ENCODE measurements at places on chromosomes 16 and 17. TPM values are rescaled to one million over a fixed set of nuclear protein-coding genes. Genes with fewer than 3 reads are reported as not detected.

DNA sequence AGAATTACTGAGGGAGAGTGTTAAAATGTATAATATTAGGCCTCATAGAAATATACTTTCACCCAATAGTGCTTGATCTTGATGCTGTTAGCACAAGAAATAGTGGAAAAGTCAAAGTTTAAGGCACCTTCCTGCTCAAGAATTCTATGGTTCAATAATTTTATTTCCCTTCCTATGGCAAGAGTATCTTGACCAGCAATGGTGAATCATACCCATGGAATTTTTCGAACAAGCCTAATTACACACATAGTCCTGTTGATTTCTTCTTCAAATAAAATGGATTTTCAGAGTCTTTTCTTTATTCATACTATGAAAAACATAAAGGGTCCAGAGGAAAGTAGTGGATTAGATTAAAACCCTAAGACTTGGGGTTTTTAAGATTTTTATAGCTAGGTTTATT is 810.6 kb downstream of the CDH11 start:
- no peak for DNase-seq

DNA sequence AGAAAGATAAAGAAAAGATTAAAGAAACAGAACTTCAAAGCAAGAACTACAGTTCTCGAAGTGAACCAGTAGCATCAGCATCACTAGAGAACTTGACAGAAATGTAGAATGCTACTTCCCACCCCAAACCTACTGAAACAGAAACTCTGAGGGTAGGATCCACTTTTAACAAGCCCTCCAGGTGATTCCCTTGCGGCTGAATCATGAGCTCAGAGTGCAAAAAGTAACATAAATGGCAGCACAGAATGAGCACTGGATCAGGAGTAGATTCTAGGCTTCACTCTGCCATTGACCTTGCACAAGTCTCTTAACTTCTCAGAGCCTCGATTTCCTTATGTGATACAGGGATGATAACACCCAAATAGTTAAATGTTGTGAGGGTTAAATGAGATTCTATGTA is 5.8 kb downstream of the TOM1L2 start:
- no peak for DNase-seq

- DNase-seq: no peak
Observed at GRCh38 chr17:39485555-39485954, 24.3 kb downstream of the CDK12 start.

Gene DOC2B
- total RNA-seq: 109 TPM

- no peak for DNase-seq
Observed at GRCh38 chr16:84959784-84960417, 51.4 kb downstream of the ZDHHC7 start.

- DNase-seq: peak; percentile 85
Observed at GRCh38 chr16:2147981-2148671, at the start of gene RAB26. TSS of gene RAB26 (plus strand) at chr16:2148625. CDS start at chr16:2148784, 159 bp downstream.

DNA sequence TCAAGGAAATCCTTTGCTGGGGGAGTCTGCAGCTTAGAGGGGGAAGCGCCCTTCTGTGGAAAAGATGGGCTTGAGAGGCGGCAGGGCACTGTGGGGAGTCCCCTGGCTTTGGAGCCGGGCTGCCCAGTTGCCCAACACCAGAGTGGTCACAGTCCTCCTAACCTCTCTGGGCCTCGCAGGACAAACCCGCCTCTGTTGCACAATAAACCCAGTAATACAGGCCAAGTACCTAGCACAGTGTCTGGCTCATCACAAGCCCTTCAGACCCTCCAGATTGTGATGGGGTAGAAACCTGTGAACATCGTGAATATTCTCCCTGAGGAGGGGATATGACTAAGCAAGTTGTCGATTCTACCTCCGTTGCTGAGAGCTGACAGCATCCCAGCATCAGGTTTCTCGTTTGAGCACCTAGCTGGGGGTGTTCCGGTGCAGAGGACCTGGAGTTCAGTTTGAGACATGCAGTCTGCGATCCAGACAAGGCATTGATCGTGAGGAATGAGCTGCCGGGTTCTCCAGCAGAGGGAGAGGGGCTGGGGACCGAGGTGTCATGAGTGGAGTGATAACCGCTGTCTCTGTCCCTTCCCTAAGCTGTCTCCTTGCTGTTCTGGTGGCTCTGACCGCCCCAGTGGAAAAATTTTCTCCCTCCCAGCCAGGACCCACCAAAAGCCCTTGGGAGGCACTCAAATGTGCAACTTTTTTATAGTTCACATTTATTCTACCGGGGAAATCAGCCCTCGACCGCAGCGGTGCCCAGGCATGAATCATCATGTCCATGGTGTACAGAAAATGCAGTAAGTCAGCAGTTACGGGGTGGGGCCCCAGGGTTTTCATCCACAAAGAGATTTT is 161.9 kb downstream of the WSCD1 start:
- no peak for DNase-seq

DNA sequence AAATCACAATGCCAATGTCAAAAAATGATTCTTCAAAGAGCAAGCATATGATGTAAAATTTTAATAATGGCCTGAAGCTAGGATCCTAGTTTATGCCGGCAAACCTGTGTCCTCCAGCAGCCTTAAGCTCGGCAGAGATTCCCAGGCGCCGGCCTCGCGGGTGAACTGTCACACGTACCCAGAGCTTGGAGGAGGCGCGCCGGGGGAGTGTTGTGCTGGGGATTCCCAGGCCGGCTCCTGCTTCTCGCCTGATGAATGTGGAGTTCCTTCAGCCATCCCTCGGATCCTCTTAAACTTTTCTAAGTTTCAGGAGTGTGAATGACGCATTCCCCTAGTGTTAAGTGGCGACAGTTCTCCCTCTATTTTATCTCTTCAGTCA is 19.1 kb upstream of the NTN1 start:
- DNase-seq: peak; percentile 31

- DNase-seq: no peak
Observed at GRCh38 chr17:4074831-4075495, 67.9 kb downstream of the ZZEF1 start.

GRCh38 chr16:83623091-83623730 is 184.6 kb upstream of the HSBP1 start:
- no peak for DNase-seq

Gene CSH2
- 0.56 TPM for total RNA-seq

DNA sequence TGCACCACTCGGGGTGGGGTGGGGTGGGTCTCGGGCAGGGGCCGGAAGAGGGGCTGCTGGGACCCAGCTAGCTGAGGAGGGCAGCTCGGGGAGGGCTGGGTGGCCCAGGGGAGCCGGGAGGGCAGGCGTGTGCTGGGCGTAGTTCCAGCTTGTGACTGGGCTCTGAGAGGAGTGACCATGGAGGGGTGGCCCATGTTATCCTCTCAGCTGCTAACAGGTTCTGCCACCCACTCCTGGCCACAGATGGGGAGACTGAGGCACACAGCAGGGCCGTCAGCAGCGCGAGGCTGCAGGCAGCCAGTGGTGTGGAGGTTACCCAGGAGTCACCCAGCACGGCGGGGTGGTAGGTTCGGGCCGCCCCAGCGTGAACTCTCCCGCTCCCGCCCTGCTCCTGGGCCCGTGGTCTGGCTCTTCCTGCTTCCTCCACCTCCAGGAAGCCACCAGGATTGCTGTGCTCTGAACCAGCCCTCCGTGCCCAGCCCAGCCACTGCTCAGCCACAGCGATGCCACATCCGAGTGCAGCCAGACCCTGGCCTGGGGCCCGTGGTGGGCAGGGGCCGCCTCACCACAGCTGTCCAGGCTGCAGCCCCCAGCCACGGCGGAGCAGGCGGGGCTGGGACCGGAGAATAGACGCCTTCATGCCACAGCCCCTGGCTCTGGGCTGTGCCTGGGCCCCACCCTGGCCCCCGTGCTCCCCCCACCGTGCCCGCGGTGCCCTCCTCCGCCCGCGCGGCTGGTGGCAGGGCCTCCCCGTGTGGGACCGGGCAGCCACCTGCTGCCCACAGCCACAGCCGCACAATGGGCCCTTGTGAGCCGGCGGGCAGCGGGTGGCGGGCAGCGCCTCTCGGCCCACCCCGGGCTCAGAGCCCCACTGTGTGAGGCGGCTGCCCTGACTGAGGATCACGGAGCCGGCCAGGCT is 26.3 kb upstream of the SSTR5 start:
- DNase-seq: no peak

- DNase-seq: no peak
Observed at GRCh38 chr16:28910086-28911031, 14.7 kb downstream of the RABEP2 start.

GRCh38 chr17:81388612-81389367 is 6.5 kb upstream of the BAHCC1 start:
- peak; percentile 62 for DNase-seq

Gene IL17C
- not detected for total RNA-seq

Gene HSPB9
- 0.44 TPM for total RNA-seq

Gene FBXW10
- total RNA-seq: not detected

GRCh38 chr16:24918641-24919040 is 72.9 kb downstream of the SLC5A11 start:
- no peak for DNase-seq

Gene TP53TG3C
- not detected for total RNA-seq

Gene JUP
- 252 TPM for total RNA-seq

Gene NHLRC4
- 3.4 TPM for total RNA-seq

Gene TMEM114
- total RNA-seq: not detected

- no peak for DNase-seq
Observed at GRCh38 chr16:69501956-69502745, 63.6 kb upstream of the NFAT5 start.

GRCh38 chr17:80859002-80859941 is 132.4 kb upstream of the CHMP6 start:
- no peak for DNase-seq

DNA sequence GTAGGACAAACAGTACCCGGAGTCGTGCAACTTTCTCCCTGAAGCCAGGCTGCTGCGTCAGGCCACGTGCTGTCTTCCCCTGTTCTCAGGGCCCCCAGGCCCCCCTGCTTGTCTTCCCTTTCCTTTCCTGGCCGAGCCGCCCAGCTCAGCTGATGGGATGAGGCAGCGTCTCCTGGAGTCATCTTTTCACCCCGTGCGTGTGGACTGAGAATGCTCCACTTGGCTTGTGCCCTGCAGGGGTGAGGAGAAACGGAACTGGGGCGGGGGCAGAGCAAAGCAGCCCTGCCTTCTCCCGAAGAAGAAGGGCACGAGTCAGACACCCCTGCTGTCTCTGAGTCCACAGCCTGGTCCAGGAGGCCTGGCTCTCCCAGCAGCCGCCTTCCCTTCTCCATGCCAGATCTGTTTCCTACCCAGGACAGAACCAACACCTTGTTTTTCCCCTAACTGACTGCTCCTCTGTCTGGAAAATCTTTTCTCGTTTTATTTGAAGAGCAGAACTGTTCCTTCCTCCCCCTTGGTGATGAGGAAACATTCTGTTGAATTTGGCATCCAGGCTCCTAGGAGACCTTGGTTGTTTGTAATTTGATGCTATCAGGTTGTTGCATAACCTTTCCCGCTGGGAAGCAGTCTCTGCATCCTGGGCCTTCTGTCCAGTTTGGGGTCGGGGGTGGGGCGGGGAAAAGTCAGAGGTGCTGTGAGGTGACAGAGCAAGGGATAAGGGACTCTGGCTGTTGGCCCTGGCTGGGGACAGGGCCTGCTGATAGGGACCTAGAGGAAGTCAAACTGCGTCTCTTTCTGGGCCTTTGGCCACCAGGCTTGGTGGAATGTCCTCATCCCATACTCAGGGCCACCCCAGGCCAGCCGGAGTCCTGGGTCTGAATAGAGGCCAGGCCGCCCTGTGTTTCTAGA is 78.8 kb downstream of the WIPI1 start:
- DNase-seq: no peak

Gene CANT1
- total RNA-seq: 33.3 TPM

GRCh38 chr16:88792668-88793250 is 7.7 kb upstream of the PIEZO1 start:
- DNase-seq: no peak

GRCh38 chr17:48541577-48542113 is 3.3 kb downstream of the HOXB2 start:
- peak; percentile 36 for DNase-seq

GRCh38 chr16:79564671-79565107 is 35.8 kb downstream of the MAF start:
- no peak for DNase-seq

DNA sequence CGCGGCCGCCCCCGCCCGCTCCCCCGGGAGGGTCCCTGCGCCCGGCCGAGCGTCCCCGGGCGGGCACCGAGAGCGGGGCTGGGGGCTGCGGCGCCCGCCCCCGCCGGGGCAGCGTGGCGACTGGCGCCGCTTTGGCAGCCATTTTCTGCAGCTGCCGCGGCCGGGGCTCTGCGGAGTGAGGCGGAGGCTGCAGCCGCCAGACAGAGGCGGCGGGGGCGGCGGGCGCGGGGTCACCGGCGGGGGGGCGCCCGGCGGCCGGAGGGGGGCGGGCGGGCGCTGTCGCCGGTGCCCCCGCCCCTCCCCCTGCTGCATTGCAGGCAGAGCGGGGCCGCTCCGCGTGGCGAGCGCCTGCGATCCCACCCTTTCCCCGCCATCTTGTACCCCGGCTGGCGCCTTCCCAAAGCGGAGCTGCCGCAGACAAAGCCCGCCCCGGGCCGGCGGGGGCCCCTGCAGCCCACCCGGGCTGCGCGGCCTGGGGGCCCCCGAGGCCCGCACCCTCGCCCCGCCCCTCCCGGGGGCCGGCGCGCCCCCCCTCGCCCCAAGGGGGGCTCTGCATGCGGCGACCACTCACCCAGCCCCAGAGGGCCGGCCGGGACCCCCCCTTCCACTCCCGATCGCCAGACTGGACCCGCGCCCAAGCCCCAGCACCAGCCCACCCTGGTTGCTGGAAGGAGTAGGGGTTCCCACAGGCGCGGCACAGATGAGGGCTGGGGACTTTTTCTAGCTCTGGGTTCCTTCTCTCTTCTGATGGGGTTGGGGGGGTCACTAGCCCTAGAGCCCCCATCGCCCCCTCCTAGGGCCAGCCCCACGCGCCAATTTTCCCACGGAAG is 16.6 kb upstream of the CBX8 start:
- DNase-seq: peak; percentile 55

DNA sequence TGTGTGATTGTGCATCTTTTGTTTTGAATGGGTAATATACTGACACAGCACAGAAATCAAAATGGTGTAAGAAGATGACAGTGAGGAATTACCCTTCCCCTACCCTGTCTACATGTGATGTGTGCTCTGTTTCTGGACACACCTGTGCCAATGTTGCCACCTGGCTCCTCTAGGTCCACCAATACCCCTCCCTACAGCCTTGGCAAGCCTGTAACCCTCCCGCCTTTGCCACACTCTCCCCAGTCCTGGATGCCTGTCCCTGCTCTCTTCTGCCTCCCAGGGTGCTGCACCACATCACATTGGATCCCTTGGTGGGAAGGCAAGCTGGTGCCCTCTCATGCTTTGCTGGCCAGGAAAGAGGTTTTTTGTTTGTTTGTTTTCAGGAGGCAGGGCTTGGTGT is 289.5 kb upstream of the N4BP1 start:
- no peak for DNase-seq

- no peak for DNase-seq
Observed at GRCh38 chr16:70573451-70574121, 50.0 kb downstream of the SF3B3 start.

All from glutamatergic neuron (in vitro differentiated cells).